NCI-H526 treated with DMSO at 0.1 percent for 48 hours (cell line): ENCODE measurements at places on chromosomes 3 and 15.

- no peak for DNase-seq
Observed at GRCh38 chr3:10361375-10361774, 40.5 kb upstream of the SEC13 start.

GRCh38 chr15:48423342-48423741 is 92.1 kb downstream of the DUT start:
- DNase-seq, result no peak

GRCh38 chr3:48187301-48187578 is 977 bp downstream of the CDC25A start:
- DNase-seq, result no peak

DNA sequence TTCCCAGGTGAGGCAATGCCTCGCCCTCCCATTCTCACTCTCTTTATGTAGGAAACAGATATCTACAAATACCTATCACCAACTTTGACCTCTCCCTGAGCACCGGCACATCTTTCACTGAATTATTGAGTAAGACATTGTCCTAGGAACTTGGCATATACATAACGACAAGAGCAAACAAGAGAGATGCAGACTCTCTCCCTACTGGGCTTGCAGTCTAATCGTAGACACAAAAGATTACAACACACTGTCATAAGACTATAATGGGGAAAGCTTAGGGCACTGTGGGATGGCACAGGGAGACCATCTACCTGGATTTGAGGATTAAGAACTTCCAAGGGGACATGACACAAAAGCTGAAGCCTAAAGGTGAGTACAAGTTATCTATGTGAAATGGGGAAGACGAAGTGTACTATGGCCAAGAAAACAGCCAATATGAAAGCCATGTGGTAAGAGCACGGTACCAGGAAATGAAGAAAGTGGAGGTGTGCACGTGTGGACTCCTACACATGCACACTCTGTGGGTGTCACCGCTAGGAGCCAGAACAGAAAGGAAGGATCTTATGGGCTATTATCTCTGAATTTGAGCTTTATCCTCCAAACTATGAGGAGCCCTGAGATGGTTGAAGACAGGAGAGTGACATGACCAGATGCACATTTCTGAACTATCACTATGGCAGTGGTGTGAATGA is 218.8 kb upstream of the STRIT1 start:
- no peak for DNase-seq

DNA sequence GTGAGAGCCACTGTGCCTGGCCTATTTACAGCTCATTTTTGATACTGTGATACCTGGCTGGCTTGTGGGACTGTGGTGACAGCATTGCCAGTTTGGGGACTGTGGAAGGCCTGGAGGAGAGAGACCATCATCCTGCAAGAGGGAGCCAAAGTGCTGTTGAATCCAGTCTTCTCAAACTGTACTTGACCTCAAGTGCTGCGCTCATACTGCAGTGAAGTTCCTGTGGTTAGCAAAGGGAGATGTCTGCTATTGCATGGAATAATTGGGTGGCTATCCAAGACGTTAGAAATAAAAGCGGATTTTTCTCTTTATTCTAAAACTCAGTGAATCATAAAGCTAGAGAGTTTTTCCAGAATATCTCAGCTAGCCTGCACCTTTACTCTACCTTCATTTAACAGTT is 83.4 kb downstream of the CCK start:
- no peak for DNase-seq

- no peak for DNase-seq
Observed at GRCh38 chr3:71728632-71729342, 3.6 kb upstream of the EIF4E3 start.

GRCh38 chr3:155370198-155370597 is 76.7 kb upstream of the STRIT1 start:
- DNase-seq, result no peak

DNA sequence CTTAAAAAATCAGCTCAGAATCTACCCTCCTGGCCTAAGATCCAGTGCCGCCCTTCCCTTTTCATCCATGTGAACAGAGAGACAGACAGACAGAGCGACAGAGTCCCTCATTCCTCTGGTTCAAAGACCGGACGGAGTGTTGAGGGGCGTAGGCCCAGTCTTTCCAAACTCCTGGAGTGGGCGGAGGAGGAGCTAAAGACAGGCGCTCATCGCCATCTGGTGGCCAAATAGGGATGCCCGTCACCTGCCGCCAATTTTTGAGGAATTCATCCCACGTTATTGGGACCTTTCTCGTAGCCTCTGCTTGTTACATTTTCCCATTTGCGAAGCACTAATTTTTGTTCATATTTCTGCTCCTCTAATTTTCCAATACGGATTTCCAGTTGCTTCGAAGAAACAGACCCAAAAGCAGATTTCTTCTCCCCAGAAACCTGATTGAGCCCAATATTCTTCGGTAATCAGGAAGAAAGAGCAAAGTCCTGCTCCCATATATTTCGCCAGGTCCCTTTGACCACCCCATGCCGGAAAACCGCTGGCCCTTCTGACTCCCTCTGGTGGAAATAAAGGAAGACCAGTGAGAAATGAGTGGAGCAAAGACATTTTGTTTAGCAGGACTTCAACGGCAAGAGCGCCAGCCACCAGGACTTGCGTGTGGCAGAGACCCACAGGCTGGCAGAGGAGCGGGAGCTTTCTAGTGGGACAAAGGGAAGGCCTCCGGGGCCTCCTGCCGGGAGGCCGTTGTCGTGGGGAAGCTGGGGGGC is 88.0 kb downstream of the LRRK1 start:
- peak; percentile 70 for DNase-seq

DNA sequence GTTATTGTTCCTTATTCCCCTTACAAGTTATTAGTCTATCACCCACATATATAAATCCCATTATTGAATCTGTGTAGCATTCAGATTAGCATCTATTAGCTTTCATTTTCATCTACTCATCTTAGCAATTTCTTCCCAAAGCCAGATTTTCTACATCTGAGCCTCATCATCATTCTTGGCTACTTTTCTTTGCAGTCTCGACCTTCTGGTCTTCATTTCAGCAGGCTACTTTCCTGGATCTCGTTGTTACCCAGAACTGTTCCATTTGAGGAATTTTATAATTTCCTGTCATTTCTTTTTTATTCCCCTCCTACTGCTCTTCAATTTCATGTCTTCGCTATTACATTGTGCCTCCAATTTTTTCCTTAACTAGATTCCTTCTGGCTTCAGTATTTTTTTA is 51.8 kb downstream of the SPRED1 start:
- no peak for DNase-seq

GRCh38 chr3:72560846-72561675 is 287.2 kb downstream of the SHQ1 start:
- no peak for DNase-seq

- DNase-seq, result peak; percentile 87
Observed at GRCh38 chr3:150511122-150511821, 35.0 kb downstream of the SERP1 start.

DNA sequence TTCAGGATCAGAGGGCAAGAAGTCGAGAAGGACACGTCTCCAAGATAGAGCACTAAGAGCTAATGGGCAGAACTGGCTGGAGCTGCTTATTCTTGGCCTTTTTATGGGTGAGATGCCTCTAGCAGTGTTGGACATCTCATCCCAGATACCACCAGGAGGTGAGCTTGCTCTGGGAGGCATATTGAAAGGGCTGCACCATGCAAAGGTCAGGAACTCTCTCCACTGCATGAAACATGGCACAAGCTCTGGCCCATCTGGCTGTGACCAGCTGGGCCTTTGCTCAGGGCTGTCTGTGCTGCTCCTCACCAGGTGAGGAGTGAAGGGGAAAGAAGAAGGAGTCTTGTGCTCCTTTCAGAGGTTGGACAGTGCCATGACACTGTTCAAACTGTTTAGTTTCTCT is 188.7 kb downstream of the THSD4 start:
- no peak for DNase-seq

- no peak for DNase-seq
Observed at GRCh38 chr3:161682715-161683114, 186.1 kb downstream of the OTOL1 start.

DNA sequence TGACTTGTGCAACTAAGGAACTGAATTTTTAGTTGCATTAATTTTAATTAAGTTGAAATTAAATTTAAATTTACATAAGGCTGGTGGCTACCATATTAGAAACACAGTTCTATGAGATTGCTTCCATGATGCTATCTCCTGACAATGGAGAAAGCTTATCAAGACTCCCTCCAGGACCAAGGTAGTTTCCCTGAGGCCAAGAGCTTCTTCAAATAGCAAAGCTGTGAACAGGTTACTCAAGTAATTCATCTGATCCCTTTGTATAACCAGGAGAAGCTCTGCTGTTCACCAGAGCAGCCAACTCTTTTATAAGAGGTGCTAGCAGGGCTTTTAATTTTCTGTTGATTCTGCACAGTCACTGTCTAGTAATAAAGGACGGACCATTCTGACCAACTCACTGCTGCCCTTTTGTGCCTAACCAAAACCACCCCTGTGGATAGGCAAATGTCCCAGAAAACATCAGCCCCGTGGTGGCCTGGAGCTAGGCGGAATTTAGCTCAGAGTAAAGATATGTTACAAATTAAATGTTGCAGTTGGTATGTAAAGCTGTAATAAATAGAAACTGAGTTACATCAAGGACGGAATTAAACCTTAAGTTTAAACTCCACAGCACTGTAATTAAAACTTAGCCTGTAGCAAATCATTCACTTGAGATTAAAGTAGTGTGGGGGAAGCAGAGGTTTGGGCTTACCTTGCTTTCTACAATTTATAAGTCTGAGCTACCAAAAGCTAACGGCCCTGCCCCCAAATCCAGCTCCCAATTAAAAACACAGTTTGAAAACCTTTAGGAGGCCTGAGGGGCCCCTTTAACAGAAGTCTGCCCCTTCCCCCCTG is 55.6 kb upstream of the LRTM1 start:
- DNase-seq, result no peak

DNA sequence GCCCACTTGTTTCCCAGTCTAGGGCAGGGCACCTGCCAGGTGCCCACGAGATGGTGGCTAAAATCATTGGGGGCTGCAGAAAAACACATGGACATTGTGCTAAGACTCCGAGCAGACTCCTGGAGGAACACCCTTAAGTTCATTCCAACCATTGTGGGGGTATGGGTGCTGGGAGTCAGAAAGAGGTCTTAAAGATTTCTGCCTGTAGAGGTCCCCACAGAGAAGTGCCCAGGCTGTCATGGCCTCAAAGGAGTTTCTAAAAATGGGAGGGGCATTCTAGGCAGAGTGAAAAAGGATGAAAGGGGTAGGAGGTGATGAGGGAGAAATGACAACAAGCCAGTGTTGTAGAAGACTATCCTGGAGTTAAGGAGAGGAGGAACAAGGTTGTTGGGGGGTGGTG is 17.1 kb downstream of the RBP1 start:
- DNase-seq, result no peak

GRCh38 chr15:46938169-46938568 is 779.1 kb upstream of the SEMA6D start:
- no peak for DNase-seq

GRCh38 chr15:42002333-42002732 is 18.5 kb downstream of the PLA2G4E start:
- DNase-seq, result no peak

- no peak for DNase-seq
Observed at GRCh38 chr3:9747267-9747666, 2.5 kb upstream of the OGG1 start.

DNA sequence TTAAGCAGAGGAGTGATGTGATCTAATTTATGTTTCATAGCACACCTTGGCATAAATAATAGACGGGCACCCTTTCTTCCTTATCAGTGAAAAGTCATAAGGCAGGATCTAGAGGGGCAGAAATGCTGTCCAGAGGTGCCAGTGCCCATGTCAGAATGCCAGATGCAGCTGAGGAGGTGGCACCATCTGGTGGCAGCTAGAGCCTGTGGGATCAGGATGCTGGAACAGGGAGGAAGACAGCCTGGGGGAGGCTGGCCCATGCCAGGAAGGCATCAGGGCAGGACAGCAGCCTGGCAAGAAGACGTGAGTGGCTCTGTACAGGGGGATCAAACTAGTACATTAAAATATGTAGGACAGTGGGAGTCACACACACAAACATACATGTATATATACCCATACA is 16.5 kb downstream of the MYH15 start:
- no peak for DNase-seq

GRCh38 chr3:61936344-61936937 is 375.1 kb downstream of the PTPRG start:
- no peak for DNase-seq

DNA sequence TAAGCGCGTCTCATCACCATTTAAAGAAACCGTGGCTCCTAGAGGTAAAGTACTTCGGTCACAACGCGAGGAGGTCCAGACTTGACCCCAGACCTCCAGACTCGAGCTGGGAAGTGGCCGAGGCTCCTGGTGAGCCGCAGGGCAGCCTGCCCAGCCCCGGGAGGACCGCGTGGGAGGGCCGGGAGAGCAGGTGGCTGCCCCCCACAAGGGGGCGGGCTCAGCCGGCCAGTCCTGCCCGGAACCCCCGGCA is at the start of gene SLC27A2:
Gene SLC27A2, plus strand, starts transcription at position 228 of the 250 bp plus-strand sequence. CDS start 232 bp downstream, outside the sequence.
- no peak for DNase-seq

- no peak for DNase-seq
Observed at GRCh38 chr15:93982226-93982727, 249.1 kb upstream of the MCTP2 start.

- DNase-seq, result no peak
Observed at GRCh38 chr15:46815765-46816164, 901.5 kb upstream of the SEMA6D start.

DNA sequence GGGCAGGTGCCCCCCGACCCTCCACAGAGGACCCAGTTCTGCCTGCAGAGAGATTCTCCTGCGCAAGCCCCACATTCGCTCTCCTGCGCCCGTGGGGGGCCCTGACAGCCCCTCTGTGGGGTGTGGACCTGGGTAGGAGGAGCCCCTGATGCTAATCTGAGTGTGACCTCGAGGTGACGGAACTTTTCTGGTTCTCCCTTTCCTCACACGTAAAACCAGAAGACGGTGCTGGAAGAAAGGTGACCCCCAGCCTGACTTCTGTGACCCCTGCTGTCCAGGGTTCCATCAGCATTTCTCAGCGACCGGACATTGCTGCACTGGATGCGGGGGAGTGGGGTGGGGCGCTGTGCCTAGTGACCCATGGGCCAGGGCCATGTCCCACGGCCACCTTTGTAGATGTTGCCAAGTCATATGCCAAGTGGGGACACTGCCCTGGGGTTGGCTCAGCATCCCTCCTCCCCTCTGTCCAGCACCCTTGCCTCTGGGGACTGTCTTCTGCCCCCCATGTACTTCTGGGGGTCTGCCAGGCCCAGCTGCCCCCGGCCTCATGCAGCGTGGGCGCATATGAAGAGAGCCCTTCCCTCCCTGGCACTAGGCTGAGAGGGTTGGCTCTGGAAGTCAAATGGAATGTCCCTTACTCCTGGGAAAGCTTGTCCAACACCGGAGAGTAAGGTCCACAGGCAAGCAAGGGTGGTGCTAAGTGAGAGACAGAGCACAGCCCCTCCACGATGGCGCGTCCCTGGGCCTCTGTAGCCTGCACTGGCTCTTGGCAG is 129.1 kb upstream of the MEF2A start:
- DNase-seq, result no peak

DNA sequence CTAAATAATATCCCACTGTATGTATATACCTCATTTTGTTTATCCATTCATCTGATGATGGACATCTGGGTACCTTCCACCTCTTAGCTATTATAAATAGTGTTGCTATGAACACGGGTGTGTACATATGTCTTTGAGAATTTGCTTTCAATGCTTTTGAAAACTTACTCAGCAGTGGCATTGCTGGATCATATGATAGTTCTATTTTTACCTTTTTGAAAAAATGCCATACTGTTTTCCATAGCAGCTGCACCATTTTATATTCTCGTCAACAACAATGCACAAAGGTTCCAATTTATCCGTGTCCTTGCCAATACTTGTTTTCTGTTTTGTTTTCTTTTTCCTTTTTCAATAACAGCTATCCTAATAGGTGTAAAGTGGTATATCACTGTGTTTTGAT is 77.1 kb downstream of the PEAK1 start:
- DNase-seq, result no peak
